ENCODE measurements at places on chromosomes 6 and 20.

DNA sequence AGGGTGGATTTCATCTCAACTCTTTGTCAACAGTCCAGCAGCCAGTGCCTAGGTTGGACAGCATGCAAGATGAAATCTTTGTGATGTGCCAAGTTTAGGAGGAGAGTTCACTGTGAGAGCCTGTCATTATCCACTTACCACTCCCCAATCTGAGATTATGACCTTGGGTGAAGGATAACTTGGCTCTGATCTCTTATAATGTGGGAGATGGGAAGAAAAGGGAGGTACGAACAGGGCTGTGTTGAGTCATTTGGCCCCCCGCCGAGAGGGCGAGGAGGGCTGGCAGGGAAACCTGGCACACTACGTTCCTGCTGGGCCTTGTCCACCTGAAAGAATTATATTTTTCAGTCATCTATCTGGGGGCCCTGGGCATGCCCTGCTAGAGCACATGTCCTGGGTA, 35.8 kb downstream of the LAMA4 start:
- no peak for DNase-seq

DNA sequence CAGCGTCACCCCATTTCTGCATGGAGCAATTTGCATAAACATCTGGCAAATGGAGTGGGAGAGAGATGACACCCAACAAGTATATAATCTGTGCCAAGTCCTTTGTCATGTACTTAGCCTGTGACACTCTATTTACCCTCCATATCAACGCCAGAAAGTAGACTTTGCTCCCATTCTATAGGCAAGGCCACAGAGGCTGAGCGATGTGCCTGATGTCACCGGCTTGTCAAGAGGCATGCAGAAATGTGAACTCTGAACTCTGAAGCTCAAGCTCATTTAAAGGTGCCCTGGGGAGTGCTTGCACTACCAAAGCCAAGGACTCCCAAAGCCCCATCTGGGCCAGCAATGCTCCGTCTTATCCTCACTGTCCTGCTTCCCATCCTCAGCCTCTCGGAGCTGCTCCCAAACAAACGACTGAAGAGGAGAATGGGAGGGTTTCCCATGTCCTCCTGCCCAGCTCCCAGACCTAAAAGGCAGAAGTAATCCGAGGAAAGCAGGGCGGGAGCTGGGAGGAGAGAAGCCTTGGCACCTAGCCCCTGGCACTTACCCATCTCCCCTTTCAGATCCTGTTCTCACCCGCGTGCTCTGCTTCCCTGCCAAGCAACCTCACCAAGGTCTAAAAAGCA, 9.2 kb downstream of the CPNE5 start:
- DNase-seq = no peak

GRCh38 chr6:53244958-53245357, 96.3 kb upstream of the GCM1 start:
- no peak for DNase-seq

DNA sequence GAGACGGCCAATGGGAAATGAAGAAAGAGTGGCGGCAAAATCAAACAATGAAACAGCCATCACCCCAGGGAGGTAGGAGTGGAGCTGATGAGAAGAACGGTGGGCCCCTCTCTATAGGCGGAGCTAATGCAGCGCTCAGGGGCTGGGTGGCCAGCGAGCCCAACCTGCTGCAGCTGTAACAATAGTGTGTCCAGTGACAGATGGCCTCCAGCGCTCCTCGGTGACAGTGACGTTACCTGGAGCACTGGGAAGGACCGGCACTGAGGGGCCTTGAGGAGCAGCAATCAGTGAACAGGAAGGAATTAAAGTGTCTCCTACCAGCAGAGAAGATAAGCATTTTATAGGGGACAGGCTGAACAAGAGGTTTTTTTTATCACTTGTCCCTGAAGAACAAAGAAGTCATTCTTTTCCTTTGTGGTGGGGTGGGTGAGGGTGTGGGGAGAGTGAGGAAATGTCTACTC, 81.6 kb downstream of the FOXA2 start:
- DNase-seq = no peak

- DNase-seq = no peak
Measured at GRCh38 chr6:14321992-14322772, 204.6 kb downstream of the CD83 start.

- no peak for DNase-seq
Measured at GRCh38 chr6:36593569-36594028, 563 bp upstream of the SRSF3 start.
